Upper lobe of right lung (tissue), 1 donor: ENCODE measurements at places on chromosomes 11 and 22.

DNA sequence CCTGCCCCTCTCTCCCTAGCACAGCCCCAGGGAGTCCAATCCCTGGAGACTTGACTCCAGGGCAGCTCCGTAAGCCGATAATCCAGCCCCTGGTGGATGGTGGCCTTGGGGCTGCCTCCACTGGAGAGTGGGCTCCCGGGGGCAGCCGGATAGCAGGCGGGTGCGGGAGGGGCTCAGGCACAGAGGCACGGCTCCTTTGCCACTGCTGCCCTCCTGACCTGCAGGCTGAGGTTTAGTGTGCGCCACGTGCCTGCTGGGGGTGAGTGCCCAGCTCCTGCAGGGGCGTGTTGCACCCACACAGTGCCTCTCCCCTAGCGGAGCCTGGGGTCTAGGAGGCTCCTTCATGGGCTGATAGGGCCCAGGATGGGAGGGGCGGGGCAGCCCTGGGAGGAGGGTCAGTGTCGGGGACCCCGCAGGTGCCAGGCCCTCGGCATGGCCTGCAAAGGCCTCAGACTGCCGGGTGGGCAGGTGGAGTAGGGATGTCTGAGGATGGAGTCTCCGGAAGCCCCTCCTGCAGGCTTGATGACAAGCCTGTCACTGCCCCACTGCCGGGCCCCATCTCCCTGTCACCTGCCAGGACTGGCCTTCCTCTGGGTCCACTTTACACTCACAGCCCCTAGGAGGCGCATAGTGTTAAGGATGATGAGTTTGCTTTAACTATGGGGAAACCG lies 5.6 kb downstream of the DUSP8 start:
- DNase-seq = no peak

- no peak for DNase-seq
These were observed 52.8 kb upstream of the RRAS2 start for GRCh38 chr11:14411818-14412217.

GRCh38 chr11:28040384-28040783 lies 67.6 kb downstream of the KIF18A start:
- DNase-seq = no peak

GRCh38 chr11:133222425-133223330 lies 309.6 kb downstream of the OPCML start:
- no peak for DNase-seq

DNA sequence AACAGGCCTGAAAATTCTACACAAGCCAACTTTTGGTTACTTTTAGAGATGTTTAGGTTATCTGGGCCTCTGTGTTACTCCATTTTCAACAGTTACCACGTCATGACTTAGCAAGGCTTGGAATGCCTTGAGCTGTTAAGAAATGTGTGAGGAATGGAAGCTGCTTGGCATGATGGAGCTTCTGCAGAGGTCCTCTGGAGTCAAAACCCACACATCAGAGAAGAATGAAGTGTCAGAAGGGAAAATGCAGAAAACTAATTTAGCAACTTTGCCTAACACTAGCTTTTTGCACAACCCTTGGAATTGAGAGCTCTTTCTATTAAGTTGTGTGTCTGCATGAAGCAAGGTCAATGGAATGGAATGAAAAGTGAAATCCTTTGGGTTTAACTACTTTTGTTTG lies 27.4 kb downstream of the FAT3 start:
- DNase-seq = no peak

DNA sequence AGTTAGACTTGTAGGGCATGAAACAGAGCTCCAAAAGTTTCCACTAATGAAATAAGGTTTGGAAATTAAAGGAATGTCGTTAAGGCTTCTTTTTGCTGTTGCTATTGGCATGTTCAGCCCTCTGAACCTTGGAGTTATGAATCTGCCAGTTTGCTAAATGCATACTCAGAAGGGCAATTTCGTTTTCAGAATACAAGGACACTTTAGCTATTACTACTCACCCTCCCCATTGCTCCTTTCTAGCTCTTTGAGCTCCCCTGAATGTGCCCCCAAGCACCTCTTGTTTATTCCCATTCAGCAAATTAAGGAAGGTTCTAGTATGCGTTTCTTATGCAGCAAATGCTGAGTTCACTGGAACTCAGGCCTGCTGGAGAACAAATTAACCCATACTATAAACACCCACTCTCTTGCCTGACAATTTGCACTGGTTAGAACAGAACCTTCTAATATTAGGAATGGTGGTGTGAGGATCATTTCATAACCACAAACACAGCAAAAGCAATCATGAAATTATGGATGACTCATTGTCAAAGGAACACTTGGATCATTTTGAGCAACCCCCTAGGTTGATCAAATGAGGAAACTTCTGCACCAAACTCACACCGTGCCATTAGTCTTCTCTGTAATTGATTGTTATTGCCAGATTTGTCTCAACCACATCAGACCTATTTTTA lies 26.2 kb upstream of the LIN7C start:
- DNase-seq = no peak

DNA sequence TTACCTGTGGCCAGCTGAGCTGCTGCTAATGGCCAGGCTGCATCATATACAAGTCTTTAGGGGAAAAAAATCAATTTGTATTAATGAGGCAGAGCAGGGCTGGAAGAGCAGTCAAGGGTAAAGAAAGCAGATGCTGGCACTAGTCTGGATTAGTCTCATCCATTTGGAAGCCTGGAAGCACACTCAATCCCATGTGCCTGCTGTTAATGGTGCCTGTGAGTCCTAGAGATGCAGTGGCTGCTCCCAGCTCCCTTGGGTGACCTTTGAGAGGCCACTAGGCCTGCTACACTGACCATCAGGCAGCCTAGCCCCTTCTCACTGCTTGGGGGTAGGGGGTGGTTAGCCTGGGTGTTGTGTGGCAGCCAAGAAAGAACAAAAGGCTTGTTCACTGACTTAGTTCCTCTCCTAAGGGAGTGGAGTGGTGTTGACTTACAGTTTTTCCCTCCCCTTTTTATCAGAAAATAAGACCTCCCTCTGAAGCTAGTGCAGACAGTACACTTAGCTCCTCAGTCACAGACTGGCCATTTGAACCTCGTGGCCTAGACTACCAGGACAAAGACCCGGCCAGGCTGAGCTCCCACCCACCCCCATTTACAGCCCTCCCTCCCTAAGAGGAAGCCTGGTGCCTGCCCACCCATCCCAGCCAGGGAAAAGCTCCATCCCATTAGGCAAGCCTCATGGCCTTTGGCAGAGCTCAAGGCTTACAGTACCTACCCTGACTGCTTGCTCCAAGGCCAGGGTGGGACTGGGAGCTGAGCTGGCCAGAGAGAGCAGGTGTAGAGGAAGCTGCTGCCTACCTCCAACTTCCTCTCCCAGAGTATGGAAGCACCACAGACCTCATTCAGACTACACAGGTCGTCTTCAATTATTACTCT lies 7.8 kb downstream of the PIK3IP1 start:
- no peak for DNase-seq

GRCh38 chr11:64843686-64844329 lies 645 bp downstream of the CDC42BPG start:
- DNase-seq = no peak

DNA sequence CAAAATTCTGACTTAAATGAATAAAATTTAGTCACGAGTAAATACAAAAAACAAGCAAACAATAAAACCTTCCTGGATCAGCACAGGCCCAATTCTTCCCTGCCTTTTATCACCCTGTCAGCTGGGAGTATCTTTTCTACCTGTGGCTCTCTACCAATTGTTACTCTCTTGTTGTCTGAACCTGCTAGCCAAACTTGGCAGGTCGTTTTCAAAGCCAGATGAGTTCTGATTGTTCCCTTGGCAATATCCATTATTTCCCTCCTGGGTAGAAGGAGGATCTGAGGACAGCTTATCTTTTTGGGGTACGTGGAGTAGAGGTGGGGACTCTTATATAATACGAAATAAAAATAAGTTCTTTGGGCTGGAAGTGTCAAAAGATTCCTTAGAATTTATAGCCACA lies 40.2 kb downstream of the SNX19 start:
- no peak for DNase-seq

DNA sequence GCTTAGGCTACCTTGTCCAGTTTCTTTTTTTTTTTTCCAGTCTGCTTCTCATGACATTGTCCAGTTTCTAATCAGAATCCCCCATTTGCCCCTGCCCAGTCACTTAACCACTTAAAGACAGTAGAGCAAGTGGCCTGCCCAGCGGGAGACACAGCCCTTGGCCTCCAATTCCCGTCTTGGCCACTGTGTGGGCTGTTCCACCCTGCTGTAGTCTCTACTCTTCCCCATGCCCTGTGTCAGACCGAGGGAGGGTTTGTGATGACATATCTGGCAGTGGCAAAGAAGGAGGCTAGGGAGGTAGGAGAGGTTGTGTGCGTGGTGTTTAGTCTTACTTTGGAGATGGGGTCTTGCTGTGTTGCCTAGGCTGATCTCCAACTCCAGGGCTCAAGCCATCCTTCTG lies 11.5 kb downstream of the PPFIA1 start:
- DNase-seq = no peak

DNA sequence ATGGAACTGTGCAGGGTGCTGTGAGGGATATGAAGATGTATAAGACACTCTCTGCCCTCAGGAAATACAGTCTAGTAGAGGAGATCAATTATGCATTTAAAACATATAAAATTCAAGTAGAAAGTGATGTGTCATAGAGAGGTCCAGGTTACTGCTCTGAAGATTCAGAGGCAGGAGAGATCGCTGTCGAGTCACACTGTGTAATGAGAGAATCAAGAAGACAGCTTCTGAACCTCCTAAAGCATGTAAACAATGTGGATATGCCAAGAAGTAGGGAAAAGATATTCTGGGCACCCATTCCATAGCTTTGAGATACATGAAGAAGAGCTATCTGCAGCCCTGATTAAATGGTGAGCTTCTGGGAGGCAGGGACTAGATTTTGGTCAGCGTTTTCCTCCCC lies 16.7 kb downstream of the SSH3 start:
- no peak for DNase-seq

GRCh38 chr11:109037856-109038780 lies 373.2 kb downstream of the DDX10 start:
- no peak for DNase-seq

DNA sequence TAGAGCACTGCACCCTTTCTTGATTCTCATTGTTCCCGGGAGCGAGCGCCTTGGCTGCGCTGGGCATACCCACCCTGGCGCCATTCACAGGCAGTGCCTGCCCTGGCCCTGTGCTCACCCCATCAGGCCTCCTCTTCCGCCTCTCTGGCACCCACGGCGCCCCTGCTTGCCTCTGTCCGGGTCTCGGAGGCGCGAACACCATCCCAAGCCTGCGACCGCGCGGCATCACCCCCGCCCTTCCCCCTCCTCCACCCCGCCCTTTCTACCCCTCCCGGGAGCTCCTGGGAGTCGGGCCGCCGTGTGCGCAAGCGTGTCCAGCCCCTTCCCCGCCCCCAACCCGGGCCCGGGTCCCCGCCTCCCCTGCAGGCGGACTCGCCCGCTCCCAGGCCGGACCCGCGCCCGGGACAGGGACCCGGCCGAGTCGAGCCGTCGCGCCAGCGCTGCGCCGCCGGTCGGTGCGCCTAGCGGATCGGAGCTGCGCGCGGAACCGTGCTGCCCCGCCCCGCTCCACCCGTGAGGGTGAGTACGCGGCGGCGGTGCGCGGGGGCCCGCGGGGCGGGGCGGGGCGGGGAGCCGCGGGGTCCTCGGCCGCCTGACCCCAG lies at the start of gene ST3GAL4:
Gene ST3GAL4 (plus strand): TSS at position 363 of the 602 bp plus-strand sequence. CDS start 50,470 bp downstream, outside the sequence.
- peak; percentile 88 for DNase-seq

DNA sequence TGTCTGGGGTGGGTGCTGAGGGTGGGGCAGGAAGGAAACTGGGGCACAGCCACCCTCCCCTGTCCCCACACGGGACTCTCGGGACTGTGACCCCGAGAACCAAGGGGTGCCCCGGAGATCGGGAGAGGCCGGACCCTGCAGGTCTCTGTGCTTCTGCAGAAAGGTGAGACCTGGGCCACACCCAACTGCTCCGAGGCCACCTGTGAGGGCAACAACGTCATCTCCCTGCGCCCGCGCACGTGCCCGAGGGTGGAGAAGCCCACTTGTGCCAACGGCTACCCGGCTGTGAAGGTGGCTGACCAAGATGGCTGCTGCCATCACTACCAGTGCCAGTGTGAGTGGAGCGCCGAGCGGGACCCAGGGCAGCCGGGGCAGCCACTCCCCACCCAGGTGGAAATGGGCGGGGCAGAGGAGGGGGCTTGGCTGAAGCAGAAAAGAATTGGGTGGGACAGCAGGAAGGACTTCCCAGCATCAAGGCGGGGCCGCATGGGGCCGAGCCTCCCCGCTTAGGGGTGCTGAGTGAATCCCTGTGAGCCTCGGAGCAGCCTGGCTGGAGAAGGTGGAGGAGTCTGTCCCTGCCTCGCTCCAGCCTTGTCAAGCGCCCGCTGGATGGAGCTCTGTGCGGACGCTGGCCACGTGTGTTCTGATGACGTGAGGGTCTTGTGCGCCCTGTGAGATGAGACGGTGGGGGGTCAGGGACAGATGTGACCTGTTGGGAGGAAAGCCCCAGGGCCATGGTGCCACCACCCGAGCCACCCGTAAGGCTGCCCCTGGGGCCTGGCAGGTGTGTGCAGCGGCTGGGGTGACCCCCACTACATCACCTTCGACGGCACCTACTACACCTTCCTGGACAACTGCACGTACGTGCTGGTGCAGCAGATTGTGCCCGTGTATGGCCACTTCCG lies 29.3 kb upstream of the MUC5B start:
- DNase-seq = peak; percentile 59

DNA sequence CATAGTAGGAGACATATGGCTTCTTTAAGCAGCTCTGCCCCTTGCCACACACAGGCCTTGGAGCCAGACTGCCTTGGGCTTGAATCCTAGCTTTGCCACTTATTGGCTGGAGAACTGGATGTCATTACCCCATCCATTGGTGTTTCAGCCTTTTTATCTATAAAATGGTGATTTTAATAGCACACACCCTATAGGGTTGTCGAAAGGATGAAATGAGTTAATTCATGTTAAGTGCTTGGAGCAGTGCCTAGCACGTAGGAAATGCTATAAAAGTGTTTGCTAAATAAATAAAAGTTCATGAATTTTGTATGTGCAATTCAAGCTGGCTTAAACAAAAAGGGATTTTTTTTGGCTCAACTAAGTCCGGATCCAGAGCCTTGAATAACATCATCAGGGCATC lies 120.7 kb downstream of the TIMP3 start:
- DNase-seq = no peak

GRCh38 chr11:1208394-1209261 lies 14.2 kb upstream of the MUC5B start:
- peak; percentile 58 for DNase-seq

DNA sequence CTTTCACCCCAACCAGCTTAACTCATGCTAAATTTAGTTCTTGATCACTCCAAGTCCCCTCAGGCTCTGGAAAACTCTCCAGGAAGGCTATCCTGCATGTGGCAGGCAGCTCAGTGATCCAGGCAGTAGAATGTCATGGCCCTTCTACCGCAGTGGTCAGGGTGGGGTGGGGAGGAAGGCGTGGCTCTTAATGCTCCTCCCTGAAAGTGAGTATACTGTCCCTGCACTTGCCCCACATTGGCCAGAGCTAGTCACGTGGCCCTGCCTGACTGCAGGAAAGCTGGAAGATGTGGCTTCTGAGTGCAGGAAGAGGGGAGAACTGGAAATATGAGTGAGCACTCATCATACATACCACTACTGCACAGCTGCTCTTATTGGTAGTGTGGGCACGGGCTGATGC lies 102.1 kb downstream of the GRAMD1B start:
- no peak for DNase-seq

GRCh38 chr11:126978911-126979310 lies 21.7 kb downstream of the KIRREL3 start:
- no peak for DNase-seq

GRCh38 chr11:69496631-69497220 lies 15.3 kb downstream of the LINC01488 start:
- peak; percentile 39 for DNase-seq

GRCh38 chr22:20569059-20570058 lies 61.9 kb downstream of the MED15 start:
- peak; percentile 93 for DNase-seq
